ENCODE measurements at places on chromosomes 7 and 10.

DNA sequence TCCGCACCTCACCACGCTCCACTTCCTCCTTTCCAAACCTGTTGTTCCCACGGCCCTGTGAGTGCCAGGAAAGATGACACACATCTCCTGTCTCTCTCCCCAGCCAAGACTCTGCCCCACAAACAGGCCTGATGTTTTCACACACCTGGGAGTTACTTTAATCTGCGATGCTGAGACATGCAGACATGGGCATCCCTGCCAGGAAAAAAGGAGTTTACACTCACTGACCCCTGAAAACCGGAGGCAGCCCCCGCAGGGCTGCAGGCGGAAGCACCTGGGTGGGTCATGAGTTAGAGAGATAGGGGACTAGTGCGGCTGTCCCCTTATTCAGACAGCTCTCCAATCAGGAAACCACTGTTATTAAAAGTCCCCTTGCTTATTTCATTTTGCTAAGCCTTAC lies 106.4 kb upstream of the CARD11 start:
- no peak for DNase-seq

- DNase-seq = no peak
These were observed 136.2 kb upstream of the CTBP2 start for GRCh38 chr10:125296598-125296997.

- no peak for DNase-seq
These were observed 109.0 kb upstream of the KLF6 start for GRCh38 chr10:3893901-3894563.

DNA sequence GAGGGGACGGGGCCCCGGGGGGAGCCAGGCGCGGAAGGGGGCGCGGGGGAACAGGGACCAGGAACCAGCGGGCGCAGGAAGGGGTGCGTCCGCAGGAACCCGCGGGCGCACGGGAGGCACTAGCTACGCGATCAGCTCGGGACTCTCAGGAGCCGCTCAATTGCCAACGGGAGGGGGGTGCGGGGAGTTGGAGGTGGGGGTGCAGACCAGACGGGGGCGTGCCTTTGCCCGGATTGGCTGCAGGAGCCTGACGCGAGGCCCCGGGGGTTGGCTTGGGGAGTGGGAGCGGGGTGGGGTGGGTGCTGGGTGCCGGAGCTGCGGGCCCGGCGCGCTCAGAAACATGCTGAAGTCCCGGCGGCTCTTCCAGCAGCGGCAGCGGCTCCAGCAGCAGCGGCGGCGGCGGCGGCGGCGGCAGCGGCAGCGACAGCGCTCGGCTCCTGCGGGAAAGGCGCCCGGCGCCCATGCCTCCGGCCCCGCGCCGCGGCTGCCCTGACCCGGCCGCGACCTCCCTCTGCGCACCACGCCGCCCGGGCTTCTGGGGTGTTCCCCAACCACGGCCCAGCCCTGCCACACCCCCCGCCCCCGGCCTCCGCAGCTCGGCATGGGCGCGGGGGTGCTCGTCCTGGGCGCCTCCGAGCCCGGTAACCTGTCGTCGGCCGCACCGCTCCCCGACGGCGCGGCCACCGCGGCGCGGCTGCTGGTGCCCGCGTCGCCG lies at the start of gene ADRB1:
Gene ADRB1, plus strand, starts transcription at position 335 of the 715 bp plus-strand sequence. Its CDS starts 267 bp downstream, at position 602.
- no peak for DNase-seq

DNA sequence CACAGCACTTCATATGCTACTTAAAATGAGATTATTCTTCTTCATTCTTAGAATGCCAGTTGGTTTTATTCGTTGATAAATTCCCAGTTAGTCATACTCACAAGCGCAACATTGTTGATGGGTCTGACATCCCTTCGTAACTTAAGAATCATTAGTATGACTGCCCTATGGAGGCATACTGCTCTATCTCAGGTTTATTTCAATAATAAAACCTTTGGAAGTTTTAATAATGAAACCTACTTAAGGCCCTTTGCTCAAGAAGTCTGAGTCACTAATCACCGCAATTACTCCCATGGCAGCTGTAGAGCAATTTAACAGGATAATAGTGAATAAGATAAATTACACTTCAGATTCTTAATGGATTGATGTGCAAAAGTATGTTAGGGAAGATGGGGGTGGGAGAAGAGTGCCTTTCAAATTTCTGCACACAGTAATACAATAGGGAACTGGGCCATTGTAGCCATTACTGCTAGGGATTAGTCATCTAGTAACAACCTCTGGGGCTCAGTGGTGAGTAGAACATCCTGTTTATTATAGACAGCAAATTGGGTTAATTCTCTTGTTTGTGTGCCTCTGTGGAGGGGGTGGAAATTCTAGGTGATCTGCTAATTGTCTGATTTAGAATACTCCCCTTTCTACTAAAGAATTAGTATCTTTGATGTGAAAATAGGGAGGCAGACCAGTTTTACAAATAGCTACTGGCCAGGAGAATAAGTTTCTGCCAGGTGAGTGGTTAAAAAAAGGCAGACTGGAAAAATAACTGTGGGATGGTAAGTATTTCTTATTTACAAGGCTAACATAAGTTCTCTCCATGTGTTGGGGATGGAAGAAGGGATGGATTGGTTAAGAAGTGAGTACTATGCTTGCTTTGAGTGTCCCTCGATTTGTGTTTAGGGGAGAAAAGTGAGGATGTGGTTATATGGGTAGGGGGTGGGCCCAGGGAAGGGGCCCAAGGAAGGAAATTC lies 74.5 kb upstream of the VKORC1L1 start:
- DNase-seq = no peak

DNA sequence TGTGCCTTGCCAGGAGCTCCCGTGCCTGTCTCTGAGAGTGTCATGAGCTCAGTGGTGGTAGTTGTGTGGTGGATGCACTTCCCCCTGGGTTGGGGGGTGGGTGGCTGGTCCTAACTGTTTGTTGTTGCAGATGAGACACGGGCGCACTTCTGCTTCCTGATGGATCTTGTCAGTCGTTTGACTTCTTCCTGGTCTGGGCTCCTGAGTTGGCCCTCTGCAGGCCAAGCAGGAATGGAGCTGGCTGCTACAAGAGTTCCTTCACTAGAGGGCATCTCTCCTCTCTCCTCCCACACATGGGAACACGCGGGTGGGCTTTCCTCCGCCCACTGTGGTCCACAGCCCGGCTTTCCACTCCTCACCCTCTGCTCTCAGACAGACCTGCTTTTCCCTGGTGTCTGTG lies 82.0 kb downstream of the BMS1 start:
- DNase-seq = no peak

DNA sequence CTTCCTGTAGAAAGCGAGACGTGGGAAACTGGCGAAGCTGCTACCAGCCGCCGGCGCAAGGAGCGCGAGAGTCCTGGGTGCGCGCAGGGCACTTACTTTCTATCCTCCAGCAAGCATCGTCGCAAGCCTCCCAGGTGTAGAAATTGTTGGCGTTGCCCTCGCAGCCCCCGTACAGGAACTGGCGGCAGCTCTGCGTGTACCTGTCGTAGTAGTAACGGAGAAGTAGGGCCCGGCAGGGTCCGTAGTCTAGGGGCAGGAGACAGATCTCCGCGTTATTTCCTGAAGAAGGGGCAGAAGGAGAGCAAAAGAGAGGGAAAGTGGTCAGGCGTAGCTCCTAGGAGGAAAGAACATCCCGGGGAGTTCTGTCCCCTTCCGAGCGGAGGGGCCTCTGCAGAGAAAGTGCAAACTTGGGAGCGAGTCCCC lies 501 bp downstream of the TFPI2 start:
- DNase-seq = no peak

DNA sequence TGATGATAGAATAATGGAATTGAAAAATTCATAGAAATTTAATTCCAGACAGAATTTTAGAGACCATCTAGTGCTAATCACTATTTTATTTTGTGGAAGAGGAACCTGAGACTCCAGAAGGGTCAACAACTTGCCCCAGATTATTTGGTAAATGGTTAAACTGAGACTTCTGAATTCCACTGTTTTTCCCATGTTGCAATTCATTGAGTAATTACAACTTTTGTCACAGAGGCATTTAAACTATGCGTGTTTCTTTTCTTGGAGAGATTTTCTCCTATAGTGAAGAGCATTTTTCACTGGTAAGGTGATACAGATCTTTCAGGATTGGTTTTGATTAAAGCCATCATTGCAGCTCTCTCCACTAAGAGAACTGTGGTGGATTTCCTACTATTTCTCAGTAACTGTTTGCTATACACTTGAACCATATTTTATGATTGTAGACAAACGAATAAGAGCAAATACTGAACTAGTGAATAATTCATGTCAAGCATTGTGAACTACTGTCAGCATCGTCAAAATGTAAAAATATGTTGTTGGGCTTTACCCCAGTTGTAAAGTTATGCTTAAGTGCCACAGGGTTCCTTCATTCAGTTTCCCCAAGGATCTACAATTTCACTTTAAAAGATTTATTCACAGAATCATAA lies 26.5 kb downstream of the LRGUK start:
- DNase-seq = no peak

DNA sequence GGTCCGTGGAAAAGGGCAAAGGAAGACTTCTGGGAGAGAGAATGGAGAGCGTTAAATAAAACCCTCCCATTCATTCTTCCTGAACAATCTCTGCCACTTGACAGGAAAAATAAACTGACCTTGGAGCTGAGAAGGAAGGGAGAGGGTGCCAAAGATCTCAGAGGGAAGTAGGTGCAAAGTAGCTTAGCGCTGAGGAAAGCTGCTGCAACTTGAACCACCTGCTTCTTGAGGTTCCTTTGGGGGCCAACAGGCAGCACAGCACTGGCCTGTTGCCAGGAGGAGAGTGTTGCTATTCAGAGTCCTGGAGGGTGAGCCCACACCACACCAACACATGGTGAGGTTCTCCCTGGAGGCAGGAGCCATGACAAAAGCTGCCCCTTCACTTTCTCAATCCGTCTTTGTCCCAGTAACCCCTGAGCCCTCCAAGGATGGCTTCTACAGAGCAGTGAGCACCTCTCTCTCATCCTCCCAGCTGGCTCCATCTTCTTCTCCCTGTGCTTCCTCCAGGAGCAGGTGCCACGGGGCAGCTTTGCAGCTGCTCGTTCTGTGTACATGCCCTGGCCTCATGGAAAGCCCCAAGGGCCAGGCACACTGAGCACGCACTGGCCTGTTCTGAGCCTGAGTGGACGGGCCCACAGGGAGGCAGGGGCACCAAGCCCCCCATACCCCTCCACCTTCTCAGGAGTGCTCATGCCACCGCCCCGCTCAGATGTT lies 101.3 kb downstream of the STRA8 start:
- no peak for DNase-seq

GRCh38 chr10:103731609-103732270 lies 123.6 kb downstream of the SH3PXD2A start:
- no peak for DNase-seq

DNA sequence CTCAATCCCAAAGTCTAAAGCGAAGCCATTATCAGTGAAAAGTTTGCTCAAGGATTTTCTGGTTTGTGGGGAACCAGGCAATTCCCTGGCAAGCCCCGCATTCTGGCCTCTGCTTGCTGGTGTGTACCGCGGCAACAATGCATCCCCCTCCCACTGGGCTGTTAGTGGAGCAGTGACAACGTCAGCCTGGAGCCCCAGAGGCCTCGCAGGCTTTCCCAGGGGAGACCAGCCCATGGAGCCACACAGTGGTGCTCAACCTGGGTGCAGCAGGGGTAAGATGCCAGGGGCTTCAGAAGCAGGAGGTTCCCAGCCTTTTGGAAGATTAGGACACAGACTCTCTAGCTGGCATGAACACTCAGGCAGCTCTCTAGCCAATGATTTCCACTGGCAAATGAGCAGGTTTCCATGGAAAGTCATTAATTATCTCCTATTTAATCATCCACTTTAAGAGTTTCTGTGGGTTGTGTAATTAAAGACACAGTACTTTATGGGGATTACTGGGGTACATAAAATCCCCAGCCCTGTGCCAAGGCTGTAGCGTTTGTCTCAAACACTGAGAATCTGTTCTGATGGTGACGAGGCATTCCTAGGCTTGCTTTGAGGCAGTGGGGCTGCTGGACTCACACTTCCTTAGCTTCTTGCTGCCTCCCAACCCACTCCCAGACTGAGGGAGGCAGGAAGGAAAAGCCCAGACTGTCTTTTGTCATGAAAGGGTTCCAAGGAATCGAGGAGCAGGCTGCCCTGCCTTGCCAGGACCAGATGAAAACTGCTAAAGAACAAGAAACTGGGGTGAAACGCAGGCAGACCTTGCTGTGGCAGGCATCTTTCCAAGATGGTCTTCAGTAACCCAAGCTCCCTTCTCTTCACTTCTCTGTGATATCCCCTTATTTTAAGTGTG lies 411.9 kb upstream of the SHH start:
- no peak for DNase-seq

GRCh38 chr10:53183733-53184132 lies 411.1 kb upstream of the MBL2 start:
- DNase-seq = no peak

DNA sequence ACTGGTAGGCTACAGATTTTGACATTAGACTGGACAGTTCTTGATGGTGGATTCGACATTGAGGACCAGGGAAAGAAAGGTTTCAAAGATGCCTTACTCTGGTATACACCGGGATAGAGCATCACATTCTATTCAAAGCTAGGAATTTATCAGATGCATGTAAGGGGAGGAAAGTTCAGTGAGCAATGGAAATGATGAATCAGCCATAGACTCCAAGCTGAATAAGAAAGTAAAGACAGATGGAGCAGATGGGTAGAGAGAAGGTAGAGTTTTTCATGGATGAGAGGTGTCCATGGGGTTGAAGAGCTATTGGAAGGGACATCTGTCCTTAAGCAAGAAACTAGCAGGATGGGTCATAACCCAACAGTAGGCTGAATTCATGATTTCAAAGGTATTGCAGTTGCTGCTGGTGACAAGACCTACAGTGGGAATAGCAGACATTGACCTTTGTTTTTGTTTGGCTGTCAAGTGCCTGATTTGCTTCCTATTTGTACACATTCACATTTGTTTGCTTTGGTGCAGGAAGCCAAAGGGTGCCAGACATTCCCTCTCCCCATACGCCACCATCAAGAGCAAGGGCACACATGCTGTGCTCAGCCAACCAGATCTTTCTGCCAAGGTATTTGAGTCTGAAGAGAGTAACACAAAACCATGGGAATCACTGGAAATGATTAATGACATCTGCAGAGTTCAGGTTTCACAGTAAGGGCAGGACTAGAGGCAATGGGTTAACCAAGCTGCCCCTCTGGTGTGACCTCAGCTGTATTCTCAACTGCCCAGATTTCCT lies 8.6 kb upstream of the CACUL1 start:
- DNase-seq = no peak

DNA sequence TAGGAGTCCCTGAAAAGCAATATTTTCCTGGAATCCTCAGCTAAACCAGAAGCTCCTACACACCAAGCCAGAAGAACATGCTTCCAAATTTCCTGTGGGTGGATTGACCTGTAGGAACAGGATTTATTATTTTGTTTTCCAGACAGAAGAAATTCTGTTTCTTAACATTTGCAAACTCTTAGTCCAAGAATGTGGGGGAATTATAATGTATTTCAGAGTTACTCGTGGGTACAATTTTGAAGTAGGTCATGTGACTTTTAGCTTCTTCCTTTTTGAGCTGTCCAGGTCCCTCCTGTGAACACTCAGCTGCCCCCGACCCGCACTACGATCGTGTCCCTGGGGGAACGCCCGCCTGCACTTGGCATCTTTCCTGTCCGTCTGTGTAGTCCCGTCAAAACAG lies 27.7 kb upstream of the VIPR2 start:
- DNase-seq = no peak

DNA sequence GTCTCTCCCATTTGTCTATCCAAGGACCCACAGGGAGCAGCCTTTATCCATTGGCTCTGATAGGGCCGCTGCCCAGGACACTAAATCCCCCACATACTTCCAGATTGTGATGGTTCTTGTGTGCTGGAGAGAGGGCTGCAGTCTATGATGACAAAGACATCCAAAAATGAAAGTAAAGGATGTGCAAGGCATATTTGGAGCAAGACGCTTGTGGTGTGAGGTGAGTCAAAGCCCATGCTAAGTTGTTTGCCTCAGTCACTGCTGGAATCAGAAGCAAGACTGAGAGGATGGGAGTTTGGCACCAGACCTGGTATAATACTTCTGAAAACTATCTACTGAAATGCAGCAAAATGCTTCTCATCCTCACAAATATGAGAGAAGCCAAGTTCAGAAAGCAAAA lies 22.7 kb downstream of the ZNF22 start:
- no peak for DNase-seq

GRCh38 chr7:136594739-136595144 lies 273.7 kb upstream of the CHRM2 start:
- DNase-seq = no peak
